ENCODE measurements at places on chromosomes 12 and 14.

- no peak for DNase-seq
Observed at GRCh38 chr12:113373440-113373839, 15.1 kb downstream of the PLBD2 start.

GRCh38 chr14:76331328-76332011 lies 44.5 kb upstream of the ESRRB start:
- no peak for DNase-seq

DNA sequence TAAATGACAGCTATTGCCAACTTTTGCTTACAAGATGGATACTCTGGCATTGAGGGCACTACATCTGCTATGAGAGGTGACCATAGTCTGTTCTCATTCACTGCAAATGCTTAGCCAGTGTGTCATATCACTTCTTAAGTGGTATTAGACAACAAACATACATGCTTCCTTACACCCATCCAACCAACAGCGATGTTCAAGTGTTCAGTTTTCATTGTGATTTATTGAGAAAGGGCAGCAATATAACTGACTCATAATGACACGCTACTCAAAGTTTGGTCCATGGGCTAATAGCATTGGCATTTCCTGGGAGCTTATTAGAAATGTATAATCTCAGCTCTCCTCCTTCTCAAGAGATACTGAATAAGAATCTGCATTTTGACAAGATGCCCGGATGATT lies 181.7 kb downstream of the NPAS3 start:
- no peak for DNase-seq

DNA sequence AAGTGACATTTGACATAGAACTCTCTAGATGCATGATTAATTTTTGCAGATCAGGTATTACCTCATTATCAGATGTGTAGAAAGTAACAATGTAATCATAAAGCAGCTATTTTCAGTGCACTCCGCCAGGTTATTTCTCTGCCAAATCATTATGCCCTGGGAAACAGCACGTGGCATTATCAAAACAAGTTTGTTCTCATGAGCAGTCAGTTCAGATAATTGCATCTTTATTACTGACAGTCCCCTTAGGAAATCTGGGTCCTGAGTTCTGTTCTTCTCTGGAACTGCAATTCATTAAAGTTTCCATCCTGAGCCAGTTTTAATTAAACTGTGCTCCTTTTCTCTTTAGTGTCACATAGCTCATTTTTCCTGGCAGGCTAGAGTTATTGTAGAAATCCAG lies 94.7 kb upstream of the KRR1 start:
- DNase-seq = no peak

- DNase-seq = no peak
Observed at GRCh38 chr12:108816652-108817335, 40.6 kb downstream of the SSH1 start.

GRCh38 chr14:105495101-105495989 lies 4.3 kb downstream of the TEDC1 start:
- no peak for DNase-seq

DNA sequence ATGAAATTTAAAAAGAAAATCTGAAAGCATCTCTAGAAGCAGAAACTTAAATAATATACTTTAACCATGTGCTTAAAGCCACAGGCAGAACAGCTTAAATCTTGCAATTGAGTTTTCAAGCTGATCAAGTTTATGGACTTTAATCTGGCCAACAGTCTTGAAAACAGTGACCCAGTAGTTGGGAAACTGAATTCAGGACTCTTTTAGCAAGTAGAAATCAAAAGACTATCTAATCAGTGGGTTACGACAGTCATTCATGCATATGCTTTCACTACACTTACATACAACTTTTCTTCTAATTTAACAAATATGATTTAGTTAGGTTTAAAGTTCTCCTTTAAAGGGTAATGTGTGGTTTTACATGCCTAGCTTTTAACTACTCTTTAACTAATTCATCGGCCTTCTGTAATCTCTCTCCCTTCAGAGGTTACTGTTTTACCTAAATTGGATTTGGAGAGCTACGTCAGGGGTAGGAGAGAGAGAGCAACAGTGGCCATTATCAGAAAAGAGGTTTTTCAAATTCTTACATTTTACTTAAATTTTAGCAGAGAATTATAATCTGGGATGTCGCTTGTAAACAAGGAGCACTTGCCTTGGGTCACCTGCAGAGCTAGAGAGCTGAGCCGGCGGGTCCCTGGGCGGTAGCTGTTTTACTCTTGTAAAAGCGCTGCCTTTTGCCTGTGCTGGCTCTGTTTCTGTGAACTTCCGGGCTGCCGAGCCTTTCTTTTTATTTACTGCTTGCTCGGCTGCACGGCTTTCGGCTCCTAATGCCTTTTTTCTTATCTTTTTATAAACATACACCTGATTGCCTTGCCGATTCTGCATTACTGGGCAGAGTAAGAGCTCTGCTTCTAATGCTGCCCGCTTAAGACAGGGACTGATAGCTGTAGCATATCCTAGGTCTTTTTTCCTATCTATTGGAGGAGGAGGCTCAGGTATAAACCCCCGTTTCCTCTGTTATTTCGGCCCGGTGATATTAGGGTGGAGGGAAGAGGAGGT lies 17.4 kb upstream of the LYZ start:
- peak; percentile 49 for DNase-seq

GRCh38 chr14:88516861-88517357 lies 37.9 kb downstream of the PTPN21 start:
- no peak for DNase-seq

- no peak for DNase-seq
Observed at GRCh38 chr14:33406766-33407165, 468.1 kb downstream of the NPAS3 start.

DNA sequence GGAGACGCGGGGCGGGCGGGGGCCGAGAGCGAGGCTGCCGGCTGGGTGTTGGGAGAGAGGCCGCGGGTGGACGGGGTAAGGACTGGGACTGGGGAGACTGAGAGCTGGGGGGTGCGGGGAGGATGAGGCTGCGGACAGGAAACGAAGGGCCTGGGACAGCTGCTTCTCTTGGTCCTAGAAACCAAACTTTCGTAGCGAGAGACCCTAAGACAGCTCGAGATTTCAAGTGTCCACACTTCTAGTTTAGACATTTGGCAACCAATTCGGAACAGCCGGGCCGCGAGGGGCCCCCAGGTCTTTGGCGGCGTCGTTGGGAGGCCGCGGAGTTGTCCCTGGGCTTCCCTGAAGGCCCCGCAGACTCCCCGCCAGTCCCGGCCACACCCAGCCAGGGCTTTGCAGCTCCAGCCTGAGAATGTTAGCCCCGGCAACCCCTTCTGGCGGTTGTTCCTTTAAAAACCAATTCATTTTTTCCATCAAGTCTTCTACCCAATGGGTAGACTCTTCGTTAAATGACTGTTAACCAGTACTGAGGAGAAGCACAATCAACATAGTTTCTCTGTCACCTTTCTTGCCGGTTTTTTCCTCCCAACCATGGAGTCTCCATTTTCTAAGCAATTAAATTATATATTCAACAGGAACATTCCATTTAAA lies 11.5 kb downstream of the NKX2-1 start:
- no peak for DNase-seq

DNA sequence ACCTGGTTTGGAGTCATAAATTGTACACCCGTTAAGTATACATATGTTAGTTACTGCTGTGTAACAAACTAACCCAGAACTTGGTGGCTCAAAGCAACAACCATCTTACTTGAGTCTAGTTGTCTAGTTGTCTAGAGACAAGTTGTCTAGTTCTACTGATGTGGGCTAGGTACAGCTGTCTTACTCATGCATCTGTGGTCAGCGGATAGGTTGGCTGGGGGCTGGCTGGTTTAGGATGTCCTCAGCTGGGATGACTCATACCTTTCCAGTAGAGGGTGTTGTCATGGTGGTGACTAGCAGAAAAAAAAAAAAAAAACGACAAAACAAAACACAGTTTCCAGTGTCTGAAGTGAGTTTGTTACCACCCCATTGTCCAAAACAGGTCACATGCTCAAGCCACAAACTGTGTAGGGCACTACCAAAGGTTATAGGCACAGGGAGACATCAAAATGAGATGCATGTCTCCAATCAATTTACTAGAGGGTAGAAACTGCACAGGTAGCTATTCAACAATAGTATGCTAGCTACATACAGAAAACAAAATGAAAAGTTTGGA lies 680.3 kb downstream of the MED13L start:
- DNase-seq = no peak

DNA sequence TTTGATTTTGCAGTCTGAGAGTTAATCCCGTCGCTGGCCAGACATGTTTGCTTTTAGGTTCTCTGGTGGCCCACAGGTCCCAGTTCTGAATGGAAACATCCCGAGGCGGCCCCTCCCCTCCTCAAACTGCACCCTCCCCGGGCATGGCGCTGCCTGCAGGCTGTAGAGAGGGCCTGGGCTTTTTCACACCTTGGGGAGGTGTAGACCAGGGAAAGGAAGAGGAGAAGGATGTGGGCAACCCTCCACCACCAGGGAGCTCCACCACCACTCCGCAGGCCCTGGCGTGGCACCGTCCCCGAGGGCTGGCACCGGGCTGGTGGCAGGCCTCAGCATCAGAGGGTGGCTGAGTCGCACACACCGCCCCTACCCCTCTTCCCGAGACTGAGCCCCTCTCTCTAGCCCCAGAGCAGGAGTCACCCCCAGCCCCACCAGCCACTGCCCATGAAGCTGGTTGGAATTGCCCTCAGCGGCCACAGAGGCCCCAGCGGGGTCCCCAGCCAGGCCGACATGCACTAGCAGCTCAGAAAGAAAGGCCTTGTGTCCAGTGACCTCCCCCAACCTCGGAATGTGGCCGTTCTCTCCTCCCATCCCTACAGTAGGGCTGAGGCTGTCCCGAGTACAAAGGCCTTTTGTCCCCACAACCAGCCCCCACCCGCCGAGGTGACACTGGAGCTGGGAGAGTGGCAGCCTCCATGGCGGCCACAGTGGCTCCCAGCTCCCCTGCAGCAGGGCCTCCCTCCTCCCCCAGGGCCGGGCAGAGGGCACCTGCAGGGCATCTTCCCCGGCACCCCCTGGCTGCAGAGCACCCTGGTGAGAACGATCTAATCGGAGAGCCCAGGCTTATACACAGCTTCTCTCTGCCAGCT lies 23.5 kb upstream of the INF2 start:
- DNase-seq = peak; percentile 66

- DNase-seq = no peak
Observed at GRCh38 chr14:55136241-55136640, 7.2 kb downstream of the LGALS3 start.

GRCh38 chr14:106286697-106287290 lies 760.4 kb downstream of the TMEM121 start:
- DNase-seq = peak; percentile 29

DNA sequence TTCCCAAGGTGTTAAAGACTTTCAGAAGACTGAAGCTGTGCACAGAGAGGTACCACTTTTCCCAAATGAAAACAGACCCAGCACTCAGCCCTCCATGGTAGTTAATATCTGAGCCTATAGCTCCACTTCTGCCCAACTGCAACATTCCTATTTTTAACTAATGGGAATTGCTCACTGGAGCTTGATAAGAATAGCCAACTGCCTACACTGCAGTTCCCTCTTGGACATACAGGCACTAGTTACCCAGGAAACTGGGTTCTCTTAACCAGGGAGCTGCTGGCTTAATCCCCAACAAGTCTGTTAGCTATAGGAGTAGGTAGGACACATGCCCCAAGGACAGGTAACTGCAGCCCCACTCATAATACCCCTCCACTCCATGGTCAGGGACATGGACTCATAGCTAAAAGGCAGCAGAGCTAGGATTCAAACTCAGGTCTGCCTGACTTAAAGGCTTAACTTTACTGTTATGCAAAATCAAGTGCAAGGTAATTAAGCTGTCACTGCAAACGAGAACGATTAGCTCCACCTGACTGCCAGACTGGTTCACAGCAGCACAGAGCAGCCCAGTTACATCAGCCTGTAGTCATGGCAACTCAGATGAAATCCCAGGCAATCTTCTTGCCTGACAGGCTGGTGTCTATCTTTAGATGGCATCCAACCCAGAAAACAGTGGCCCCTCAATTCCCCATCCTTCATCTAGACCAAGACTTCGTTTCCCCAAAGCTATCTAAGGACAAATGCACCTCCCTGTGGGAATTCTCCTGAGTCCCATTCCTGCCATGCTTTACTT lies 77.1 kb upstream of the ACTN1 start:
- DNase-seq = peak; percentile 31

- peak; percentile 19 for DNase-seq
Observed at GRCh38 chr14:63895510-63895909, 42.7 kb downstream of the SYNE2 start.

DNA sequence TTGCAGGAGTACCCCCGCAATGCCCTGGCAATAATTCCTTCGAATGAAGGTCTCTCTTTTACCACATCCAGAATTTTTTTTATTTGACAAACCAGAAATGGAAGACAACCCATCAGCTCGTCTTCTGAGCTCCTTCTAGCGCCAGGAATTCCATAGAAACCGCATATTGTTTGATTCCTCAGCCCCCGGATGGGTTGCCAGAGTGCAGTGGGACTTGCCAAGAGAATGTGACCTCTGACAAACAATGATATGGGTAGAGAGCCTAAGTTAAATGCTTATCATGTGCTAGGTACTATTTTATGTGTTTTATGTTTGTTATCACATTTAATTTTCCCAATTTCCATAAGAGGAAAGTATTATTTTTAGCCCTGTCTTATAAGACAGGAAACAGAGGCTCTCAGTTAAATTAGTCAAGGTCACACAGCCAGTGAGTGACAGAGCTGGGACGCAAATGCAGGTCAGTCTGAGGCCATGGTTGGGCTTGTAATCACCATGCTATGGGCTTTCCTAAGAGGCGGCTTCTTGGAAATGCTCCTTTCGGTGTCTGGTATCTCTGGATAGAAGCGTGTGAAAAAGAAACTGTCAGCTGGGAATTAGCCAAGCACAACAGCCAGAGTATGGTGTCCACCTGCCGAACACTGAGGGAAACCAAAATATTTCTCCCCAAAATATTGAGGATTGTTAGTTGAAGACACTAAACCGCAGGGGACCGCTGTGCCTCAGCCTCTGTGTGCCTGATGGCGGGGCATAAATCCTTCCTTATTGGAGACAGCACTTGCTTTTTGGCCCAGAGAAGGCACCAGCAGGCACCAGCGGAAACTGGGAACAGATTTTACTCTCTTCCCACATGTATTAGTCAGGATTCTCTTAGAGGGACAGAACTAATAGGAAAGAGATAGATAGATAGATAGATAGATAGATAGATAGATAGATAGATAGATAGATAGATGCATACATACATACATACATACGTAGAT lies 29.4 kb upstream of the ETFBKMT start:
- DNase-seq = no peak

DNA sequence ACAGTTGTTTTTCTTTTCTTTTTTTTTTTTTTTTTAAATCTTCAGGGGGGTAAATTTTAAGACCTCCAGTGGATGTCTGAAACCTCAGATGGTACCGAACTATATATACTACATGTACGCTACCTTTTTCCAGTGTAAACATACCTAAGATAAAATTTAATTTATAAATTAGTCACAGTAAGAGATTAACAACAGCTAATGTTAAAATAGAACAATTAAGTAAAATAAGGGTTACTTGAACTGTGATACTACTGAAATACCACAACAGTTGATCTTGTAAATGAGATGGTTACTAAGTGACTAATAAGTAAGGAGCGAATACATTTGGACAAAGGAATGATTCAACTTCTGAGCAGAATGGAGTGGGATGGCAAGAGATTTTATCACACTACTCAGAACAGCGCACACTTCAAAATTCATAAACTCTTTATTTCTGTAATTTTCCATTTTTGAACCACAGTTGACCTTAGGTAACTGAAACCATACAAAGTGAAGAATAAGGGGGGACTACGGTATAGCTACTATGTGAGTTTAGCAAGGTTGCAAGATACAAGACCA lies 80.5 kb upstream of the PCED1B start:
- no peak for DNase-seq
